ENCODE measurements at places on chromosomes 11 and 22.

- no peak for DNase-seq
Measured at GRCh38 chr22:47122441-47123000, 360.1 kb downstream of the TBC1D22A start.

- no peak for DNase-seq
Measured at GRCh38 chr22:43310311-43310710, 32.9 kb downstream of the SCUBE1 start.

- DNase-seq = no peak
Measured at GRCh38 chr22:39021552-39022250, 774 bp downstream of the APOBEC3D start.

- DNase-seq = no peak
Measured at GRCh38 chr11:11659567-11660362, 38.0 kb upstream of the GALNT18 start.

DNA sequence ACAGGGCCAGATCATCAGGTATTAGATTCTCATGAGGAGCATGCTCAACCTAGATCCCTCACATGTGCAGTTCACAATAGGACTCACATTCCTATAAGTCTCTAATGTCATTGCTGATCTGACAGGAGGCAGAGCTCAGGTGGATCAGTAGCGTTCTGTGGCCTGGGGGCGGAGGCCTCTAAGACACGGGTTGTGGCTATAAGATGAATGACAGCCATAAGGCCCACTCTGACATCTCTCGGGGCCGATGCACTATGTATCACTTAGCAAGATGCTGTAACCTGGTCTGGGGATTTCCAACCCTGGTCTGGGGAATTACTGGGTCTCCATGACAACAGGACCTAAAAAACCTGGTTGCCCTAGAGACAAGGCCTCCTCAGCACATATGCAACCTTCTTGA, 932.7 kb downstream of the TBC1D22A start:
- no peak for DNase-seq

All from left hindlimb (tissue), 1 donor.